ENCODE measurements at places on chromosomes 1 and 21. TPM values are rescaled to one million over a fixed set of nuclear protein-coding genes. Genes with fewer than 3 reads are reported as not detected.

ADAMTS5 gene
- 20.4 TPM for total RNA-seq

SYTL1 gene
- 1.8 TPM for total RNA-seq

CFAP45 gene
- total RNA-seq: 2.7 TPM

RGL1 gene
- total RNA-seq: 24.0 TPM

AMY1C gene
- total RNA-seq: not detected

FCGR1A gene
- total RNA-seq: 45.0 TPM

UBE2U gene
- not detected for total RNA-seq

- H3K4me1 ChIP-seq: no peaks in the 10 kb centered on the region
- no peaks in the 10 kb centered on the region for H3K36me3 ChIP-seq
- DNase-seq: no peak
- no peak overlapping the region for H3K27ac ChIP-seq
- no peak overlapping the region for H3K4me3 ChIP-seq
Measured at GRCh38 chr1:80385650-80386049, 1379.1 kb upstream of the ADGRL4 start.

- no peak overlapping the region for H3K27ac ChIP-seq
- H3K4me1 ChIP-seq: no peaks in the 10 kb centered on the region
- no peaks in the 10 kb centered on the region for H3K27me3 ChIP-seq
- peaks cover 5% of the 10 kb centered on the region for H3K36me3 ChIP-seq
- no peak for DNase-seq
Measured at GRCh38 chr1:17700945-17701810, 54.0 kb upstream of the ACTL8 start.

DNA sequence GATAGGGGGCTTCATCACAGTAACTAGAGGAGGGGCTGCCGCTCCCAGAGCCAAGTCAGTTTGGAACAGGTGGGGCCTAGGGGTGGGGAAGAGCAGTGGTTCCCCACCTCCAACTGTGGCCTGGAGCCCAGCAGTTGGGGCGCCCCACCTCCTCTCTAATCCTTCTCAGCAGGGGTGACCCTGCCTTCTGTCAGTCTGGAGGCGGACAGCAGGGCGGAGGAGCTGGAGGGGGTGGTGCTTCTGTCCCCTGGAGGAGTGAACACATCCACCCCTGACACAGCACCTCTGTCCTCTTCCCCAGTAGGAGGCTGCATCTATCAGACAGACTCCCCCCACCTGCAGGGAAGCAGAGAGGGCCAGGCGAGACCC lies 73.8 kb downstream of the MRPL37 start:
- no peak overlapping the region for H3K4me3 ChIP-seq
- H3K4me1 ChIP-seq: peaks cover 3% of the 10 kb centered on the region

DNA sequence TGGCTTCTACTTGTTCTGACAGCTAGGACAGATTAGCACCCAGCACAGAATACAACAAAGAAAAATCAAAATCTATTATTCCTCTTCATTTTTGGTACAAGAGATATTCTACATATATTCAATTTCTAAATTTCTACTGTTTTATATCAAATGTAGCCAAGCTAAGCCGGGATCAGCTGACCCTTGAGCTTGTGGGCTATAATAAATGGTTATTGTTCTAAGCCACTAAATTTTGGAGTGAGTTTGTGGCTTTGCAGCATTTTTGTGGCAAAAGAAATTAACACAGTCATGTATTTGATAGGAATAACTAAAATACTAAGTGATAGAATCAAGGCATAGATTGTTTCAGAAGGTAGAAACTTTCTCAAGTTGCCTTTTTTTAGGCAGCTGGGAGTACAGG lies 50.7 kb downstream of the APP start:
- no peak overlapping the region for H3K4me3 ChIP-seq
- H3K4me1 ChIP-seq: peaks cover 8% of the 10 kb centered on the region
- H3K36me3 ChIP-seq: no peaks in the 10 kb centered on the region
- peak overlapping the region; percentile 36 for H3K27ac ChIP-seq
- H3K27me3 ChIP-seq: no peaks in the 10 kb centered on the region
- no peak for DNase-seq

- H3K27me3 ChIP-seq: no peaks in the 10 kb centered on the region
- no peaks in the 10 kb centered on the region for H3K4me1 ChIP-seq
- no peak for DNase-seq
Measured at GRCh38 chr21:25466470-25466869, 140.8 kb downstream of the MRPL39 start.

DNA sequence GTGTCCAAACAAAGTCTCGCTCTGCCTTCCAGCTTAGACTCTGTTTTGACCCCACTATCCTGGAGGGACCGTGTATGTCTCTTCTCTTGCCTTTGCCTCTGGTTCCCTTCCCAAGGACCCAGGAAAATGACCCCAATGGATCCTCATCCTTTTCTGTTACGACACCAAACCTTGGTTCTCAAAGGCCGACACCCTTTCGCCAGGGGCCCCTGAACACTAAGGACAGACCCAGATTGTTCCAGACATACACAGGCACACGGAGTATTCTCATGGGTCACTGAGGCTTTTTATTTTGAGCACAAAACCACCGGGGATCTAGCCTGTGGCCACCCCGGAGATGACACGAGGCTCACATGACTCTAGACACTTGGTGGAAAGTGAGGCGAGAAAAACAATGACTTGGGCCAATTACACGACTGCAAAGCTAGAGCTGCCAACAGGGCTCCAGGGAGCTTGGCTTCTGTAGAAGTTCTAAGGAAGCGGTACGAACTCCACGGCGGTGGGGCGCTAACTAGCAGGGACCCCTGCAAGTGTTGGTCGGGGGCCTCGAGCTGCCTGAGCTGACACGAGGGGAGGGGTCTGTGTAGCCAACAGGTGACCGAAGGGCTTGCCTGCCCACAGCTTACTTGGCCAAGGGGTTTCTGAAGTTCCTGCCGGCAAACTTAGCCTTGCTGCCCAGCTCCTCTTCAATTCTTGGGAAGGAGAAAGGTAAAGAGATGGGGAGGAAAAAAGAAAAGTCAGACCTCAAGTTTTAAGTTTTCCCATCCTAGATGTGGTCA lies 17.6 kb downstream of the ENO1 start:
- no peak overlapping the region for H3K27ac ChIP-seq
- H3K36me3 ChIP-seq: peaks cover 19% of the 10 kb centered on the region
- DNase-seq: no peak
- no peaks in the 10 kb centered on the region for H3K4me1 ChIP-seq
- no peaks in the 10 kb centered on the region for H3K27me3 ChIP-seq
- H3K4me3 ChIP-seq: no peak overlapping the region

DNA sequence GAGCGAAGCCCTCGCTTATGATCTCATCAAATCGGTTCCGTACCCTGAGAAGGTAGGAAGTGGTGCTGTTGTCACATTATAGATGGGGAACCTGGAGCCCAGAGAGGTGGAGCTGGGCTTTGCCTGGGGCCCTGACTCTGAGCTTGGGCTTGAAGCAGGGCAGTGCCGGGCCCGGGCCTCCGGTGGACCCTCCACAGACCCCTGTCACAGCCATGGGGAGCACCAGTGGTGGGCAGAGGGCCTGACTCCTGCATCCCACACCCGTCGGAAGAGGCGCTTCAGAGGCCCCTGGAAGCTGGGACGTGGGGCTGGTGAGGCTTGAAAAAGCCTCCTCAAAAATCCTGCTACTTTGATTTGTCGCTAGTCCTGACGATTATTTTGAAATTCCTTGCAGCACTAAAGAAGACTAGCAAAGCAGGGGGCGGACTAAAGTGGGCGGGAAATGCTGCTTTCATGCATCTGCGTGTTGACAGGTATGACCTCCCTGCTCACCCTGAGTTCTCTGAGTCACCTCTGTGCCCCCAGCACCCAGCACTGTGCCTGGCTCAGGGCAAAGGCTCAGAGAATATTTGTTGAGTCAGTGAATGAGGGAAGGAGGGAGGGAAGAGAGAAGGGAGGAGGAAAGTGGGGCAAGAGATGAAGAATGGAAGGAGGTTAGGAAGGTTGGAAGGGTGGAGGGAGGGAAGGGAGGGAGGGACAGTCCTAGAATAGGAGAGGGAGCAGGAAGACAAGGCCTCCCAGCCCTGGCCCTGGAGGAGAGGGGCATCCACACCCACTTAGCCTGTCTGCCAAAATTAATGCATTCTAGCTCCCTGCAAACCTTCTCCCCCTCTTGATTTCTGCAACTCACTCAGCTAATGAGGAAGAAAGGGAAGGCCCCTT lies 262.8 kb upstream of the VAMP3 start:
- no peak overlapping the region for H3K27ac ChIP-seq
- no peak for DNase-seq
- H3K4me1 ChIP-seq: no peaks in the 10 kb centered on the region
- H3K4me3 ChIP-seq: no peak overlapping the region

DNA sequence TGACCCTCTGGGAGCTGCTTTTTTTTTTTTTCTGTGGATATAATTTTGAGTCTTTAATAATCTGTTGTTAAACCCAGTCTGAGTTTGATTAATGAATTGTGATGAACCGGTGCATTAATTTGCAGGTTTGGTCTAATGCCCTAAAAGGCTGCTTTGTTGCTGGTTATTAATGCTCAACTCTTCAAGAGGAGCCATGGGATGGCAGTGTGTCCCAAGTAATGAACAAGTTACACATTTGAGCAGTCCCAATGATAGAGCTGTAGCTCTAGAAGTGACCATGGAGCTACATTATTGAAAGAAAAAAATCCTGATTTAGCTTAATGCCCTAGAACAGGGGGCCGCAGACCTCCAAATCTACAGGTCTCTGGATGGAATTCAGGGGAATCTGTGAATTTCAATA lies 53.1 kb downstream of the RWDD3 start:
- H3K27ac ChIP-seq: no peak overlapping the region
- H3K4me3 ChIP-seq: no peak overlapping the region
- H3K4me1 ChIP-seq: no peaks in the 10 kb centered on the region
- H3K27me3 ChIP-seq: no peaks in the 10 kb centered on the region

DNA sequence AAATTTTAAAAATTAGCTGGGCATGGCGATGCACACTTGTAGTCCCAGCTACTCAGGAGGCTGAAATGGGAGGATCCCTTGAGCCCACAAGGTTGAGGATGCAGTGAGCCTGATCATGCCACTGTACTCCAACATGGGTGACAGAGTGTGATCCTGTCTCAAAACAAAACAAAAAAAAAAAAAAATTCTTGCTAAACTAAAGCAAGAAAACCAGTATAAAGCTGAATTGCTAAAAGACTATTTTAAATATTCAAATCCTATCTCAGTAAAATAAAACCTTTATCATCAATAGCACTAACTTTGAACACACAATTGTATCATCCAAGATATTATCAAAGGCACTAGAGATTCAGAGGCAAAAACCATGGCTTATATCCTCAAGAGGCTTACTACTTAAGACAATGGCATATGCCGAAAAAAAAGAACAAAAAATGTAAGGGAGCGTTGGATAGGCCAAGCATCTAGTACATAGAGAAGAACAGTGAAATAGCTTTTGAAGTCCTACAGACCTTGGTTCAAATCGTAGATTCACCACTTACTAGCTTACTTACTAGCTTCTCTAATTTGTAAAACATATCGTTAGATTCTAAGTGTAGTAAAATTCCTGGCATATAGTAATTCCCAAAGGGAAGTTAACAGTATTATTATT lies 3.6 kb downstream of the EPS15 start:
- no peaks in the 10 kb centered on the region for H3K36me3 ChIP-seq

DNA sequence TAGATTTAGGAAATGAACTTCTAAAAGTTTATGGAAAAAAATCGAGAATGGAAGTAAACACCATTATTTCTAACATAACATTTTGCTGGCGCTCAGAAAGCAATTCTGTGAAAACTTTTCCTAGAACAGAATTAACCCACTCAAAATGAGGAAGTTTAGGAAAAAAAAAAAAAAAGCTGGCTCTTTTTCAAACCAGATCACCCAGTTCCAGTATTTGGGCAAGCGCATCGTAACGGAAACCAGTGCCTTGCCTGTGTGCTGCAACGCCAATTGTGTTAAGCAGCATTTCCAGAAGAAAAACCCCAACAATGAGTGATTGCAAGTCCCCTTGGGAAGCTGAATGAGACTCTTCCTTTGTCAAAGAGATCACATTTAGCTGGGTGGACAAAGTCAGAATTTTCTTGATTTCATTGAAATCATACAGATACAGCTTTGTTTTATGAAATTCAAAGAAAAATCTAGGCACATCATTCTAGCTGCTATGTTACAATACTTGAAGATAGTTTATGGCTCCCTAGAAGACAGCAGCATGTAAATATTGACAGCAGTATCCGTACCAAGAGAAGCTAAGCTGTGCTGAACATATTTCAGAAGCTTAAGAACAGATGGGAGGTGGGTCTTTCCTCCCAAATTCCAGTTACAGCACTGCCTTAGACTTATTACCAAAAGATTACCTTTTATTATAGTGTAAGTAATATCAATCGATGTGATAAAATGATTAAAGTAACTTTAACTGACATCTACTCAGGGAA lies 113.4 kb downstream of the ERG start:
- no peaks in the 10 kb centered on the region for H3K36me3 ChIP-seq
- no peak overlapping the region for H3K4me3 ChIP-seq
- no peaks in the 10 kb centered on the region for H3K4me1 ChIP-seq
- H3K27ac ChIP-seq: no peak overlapping the region
- no peaks in the 10 kb centered on the region for H3K27me3 ChIP-seq
